ENCODE measurements at places on chromosomes 5 and 9.

DNA sequence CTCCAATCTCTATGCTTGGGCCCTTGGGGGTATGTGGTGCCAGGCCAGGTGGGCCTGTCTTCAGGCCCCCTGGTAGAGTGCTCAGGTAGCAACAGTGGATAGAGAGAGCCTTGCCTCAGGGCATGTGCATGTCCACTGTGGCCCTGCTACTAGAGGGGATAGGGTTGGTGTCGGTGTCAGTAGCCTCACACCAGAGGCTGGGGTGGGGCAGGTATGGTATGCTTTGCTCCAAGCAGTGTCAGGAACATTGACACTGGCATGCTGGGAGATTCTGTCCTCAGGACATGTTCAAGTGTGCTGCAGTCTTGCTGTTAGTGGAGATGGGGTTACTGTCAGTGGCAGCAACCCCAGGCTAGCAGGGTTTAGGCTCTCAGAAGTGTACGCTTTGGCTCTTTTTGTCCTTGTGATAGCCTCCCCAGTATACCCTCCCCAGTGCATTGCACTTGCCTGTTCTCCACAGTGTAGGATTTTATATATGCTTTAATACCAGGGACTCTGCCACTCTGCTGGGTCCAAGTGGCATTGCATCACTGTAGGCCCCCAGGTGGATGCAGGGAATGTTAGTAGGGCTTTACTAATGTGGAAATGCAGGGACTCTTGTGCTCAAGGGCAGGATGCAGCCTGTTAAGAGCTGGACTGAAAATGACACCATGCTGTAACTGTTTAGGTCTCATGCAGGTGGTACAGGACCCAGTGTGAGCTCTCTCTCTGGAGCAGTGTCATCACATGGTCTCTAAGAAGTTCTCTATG lies 21.6 kb downstream of the RIC1 start:
- no peak for DNase-seq

GRCh38 chr9:128540634-128541360 lies 11.6 kb upstream of the SPTAN1 start:
- DNase-seq = no peak

- no peak for DNase-seq
Observed at GRCh38 chr5:78779771-78780616, 131.4 kb upstream of the LHFPL2 start.

DNA sequence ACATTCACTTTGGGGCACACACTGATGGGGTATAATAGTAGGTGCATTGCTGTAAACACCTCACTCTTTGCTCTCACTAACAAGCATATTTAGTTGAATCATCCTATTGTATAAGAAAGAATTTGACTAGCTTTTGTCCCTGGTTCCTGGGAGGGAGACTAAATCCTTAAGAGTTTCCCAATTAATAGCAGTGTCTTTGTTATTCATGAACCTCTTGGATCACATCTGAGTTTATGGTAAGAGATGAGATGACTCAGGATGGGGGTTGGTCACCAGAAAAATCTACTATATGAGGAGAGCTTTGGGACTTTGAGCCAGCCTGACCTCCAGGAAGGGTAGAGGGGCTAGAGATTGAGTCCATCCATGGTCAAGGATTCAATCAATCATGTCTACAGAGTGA lies 56.8 kb downstream of the PUM3 start:
- no peak for DNase-seq

DNA sequence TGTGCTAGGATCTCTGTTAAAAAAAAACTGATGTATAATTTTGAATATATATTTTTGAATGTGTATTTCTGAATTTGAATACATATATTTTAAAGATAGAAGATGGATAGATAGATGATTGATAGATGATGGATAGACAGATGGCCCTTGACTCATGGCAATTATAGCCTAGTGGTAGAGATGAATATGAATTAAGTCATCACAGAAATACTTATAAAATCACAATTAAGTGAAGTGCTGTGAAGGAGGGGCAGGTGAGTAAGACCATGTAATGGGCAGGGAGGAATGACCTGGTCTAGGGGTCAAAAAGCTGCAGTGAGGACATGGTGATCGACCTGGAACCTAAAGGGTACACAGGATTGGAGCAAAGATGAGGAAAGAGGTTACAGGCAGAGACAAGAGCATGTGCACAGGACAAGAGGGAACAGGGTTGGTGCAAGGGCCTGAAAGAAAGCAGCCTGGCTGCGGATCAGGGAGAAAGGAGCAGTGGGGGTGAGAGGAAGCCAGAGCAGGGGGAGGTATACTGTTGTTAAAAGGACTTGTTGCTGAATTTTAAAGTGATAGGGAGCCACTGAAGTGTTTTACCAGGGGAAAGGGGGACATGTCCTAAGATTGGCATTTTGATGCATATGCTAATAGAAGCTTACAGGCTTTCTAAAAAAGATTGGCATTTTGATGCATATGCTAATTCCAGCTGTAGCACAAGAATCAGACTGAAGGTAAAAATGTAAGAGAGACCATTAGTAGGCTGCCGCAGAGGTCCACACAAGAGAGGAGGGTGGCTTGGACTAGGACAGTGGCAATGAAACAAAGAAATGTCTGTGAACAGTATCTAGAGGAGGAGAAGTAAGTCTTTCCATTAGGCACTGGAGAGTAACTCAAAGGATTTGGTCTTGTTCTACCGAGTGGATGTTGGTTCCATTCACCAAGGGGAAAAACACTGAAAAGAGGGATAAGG lies 527.8 kb downstream of the AGTPBP1 start:
- DNase-seq = no peak

All from heart left ventricle (tissue), 16 donors.